ENCODE measurements at places on chromosomes 2 and 18. TPM values are rescaled to one million over a fixed set of nuclear protein-coding genes. Genes with fewer than 3 reads are reported as not detected.

Gene IL36RN
- polyA plus RNA-seq, result not detected

Gene B3GNT7
- polyA plus RNA-seq, result 0.06 TPM

Gene C2orf66
- 0.23 TPM for polyA plus RNA-seq

Gene CXCR4
- polyA plus RNA-seq, result not detected

Gene CNTNAP5
- polyA plus RNA-seq, result not detected

Gene METAP1D
- 4.8 TPM for polyA plus RNA-seq

Gene EMILIN1
- 43.4 TPM for polyA plus RNA-seq

GRCh38 chr2:82740527-82740926 lies 1718.6 kb downstream of the SUCLG1 start:
- no peak for DNase-seq

GRCh38 chr18:66167829-66168684 lies 417.2 kb downstream of the CDH7 start:
- DNase-seq, result no peak

- DNase-seq, result no peak
These were observed 61.9 kb downstream of the GREB1L start for GRCh38 chr18:21303895-21304294.

DNA sequence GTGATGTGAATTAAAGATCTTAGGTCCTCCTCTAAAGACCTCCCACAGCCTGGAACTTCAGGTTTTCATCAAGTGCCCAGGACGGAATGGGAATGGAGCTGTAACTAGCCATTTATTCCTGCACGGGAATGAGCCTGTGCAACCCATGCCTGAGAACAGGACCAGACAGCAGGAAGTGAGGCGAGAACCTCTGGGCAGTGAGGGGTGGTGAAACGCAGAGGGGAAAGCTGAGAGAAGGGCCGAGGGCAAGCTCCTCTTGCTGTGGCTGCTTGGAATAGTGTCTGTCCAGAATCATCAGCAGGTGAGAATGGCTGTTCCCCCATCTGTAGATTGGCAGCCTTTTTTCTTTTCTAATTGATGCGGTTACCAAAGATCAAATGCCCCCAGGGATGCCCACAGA lies 4.8 kb upstream of the RALB start:
- DNase-seq, result no peak

DNA sequence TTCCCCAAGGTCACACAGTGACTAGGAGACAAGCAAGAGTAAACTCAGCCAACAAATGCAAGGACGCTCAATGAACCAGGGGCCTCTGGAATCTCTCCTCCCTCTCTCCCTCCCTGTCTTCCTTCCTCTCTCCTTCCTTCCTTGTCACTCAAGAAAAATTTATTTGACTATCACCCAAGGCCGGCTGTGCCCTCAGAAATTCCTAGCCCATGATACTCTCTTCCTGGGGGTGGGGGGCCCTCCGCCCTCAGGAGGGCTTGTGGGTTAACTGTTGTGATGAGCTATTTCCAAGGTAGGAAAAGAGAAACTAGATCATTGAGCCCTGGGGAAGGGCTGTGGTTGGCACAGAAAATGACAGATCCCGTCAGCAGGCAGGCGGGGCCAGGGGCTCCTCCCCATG lies 21.7 kb downstream of the INHBB start:
- no peak for DNase-seq

GRCh38 chr2:217740178-217740577 lies 262.6 kb downstream of the TNS1 start:
- DNase-seq, result no peak

DNA sequence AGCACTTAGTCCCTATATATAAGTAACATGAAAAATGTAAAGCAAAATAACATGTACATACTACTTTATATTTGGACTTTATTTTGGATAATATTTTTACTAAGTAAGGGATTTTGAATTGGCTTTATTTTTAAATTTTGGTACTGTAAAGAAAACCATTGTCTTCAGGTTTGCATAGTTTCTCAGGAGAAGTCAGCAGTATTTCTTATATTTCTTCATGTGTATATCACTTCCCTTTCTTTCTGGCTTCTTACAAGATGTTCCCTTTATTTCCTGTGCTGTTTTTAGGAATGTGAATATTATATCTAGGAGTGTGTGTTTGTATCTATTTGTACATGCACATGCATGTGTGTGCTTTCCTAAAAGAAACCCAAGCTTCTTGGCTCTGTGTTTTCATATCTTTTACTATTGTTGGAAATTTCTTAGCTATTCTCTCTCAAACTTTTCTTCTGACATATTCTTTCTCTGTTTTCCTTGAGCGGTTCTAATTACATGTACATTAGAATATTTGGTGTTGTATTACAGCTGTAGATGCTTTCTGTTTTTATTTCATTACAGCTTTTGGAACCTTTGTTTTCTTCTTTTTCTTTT lies 1549.7 kb upstream of the ACVR2A start:
- no peak for DNase-seq

GRCh38 chr18:24674200-24674599 lies 213.8 kb downstream of the HRH4 start:
- no peak for DNase-seq

DNA sequence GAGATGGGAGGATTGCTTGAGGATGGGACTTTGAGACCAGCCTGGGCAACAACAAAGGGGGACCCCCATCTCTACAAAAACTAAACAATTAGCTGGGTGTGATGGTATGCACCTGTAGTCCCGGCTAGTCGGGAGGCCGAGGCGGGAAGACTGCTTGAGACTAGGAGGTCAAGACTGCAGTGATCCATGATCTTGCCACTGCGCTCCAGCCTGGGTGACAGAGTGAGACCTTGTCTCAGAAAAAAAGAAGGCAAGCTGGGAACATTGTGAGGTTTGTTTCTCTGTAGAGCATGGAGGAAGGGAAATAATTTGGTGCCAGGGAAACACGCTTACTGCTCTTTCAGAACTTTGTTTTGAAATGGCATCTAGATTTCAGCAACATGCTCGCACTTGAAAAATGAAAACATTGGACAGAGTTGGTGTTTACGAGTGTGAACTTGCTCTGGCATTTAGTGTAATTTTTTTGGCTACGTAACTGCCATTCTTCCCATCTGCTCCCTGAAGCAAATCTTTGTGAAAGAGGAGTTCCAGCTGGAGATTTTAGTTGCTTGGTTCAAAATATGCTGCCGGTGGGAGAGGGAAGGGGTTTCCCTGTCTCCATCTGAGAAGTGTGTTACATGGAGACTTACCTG lies 125.6 kb upstream of the DLX2 start:
- DNase-seq, result no peak

GRCh38 chr2:235958931-235959410 lies 209.2 kb downstream of the GBX2 start:
- DNase-seq, result no peak

Data from BJ (cell line).